ENCODE measurements at places on chromosomes 12 and 14.

GRCh38 chr14:58282925-58283593 is 15.3 kb upstream of the ARID4A start:
- no peak for DNase-seq

DNA sequence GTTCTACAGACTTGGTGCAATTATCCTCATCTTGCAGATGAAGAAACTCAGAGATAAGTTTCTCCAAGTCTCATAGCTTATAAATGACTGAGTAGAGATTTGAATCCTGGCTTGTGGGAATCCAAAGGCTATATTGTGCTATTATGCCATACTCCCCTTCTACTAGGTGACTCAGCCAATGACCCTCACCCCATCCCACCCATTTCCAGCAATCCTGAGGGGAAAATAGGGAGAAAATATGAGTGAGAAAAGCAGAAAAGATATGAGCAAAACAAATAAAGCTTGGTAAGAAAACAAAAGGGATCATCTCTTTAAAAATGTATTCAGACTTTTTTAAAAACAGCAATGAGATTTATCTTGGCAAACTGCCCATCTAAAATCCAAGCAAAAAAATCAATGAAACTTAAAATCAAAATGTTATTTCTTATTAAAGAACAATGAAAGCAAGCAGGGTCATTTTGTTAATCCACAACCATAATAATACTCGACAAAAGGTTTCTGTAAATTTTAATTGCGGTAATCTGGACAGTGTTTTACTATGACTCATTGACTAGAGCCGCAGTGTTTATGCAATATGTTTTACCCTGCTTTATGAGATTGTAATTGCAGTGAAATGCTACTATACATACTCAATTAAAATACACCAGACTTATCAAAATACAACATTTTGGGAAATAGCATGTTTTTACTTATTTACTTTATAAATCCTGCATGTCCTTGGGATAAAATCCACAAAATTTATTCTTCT is 13.1 kb upstream of the LGR5 start:
- DNase-seq = peak; percentile 61

GRCh38 chr14:104390221-104390931 is 189.2 kb upstream of the C14orf180 start:
- DNase-seq = peak; percentile 52

DNA sequence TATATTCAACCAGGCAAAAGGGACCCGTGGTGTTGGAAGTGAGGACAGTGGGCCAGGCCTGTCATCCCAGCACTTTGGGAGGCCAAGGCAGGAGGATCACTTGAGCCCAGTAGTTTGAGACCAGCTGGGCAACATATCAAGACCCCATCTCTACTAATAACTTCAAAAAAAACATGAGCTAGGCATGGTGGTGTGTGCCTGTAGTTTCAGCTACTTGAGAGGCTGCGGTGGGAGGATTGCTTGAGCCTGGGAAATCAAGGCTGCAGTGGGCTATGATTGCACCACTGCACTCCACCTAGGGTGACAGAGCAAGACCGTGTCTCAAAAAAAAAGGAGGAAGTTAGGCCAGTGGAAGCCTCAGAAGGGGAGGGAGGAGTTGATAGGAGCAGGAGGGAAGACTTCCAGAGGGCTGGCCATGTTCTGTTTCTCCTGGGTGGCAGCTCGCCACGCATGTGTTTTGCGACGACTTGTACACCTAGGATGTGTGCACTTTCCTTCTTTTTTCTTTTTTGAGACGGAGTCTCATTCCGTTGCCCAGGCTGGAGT is 10.1 kb downstream of the SLC25A29 start:
- DNase-seq = peak; percentile 45

DNA sequence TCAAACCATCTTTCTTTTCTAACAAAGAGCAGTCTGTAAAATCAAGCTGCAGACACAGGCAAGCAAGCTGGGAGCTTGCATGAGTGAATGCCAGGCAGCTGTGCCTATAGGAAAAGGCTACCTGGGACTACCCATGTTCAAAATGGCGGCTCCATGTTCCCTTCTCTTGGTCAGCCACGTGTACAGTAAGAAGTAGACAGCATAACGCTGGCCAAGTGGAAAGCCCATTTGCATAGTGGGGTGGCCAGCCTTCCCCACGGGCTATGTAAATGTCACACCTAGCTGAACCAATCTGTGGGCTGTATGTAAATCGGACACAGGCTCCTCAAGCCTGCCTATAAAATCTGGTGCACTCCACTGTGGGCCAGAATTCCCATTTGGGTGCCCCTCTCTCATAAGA is 117.1 kb downstream of the SYT10 start:
- no peak for DNase-seq

DNA sequence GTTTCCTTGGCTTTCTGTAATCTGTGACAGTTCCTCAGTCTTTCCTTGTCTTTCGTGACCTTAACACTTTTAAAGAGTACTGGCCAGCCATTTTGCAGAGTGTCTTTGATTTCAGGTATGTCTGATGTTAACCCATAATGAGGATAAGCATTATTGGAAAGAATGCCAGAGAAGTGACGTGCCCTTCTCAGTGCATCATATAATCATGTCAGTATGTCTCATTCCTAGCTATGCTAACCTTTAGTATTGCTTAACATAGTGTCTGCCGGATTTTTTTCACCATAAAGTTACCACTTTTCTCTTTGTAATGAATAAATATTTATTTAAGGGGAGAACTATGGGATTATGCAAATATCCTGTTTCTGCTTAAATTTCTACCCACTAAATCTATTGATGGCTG is 28.5 kb downstream of the RERG start:
- no peak for DNase-seq

- DNase-seq = no peak
Measured at GRCh38 chr14:78721756-78722480, 551.7 kb downstream of the NRXN3 start.

- DNase-seq = peak; percentile 51
Measured at GRCh38 chr12:104138797-104139152, 765 bp upstream of the NFYB start.

- no peak for DNase-seq
Measured at GRCh38 chr12:15163030-15163976, 57.9 kb downstream of the RERG start.

DNA sequence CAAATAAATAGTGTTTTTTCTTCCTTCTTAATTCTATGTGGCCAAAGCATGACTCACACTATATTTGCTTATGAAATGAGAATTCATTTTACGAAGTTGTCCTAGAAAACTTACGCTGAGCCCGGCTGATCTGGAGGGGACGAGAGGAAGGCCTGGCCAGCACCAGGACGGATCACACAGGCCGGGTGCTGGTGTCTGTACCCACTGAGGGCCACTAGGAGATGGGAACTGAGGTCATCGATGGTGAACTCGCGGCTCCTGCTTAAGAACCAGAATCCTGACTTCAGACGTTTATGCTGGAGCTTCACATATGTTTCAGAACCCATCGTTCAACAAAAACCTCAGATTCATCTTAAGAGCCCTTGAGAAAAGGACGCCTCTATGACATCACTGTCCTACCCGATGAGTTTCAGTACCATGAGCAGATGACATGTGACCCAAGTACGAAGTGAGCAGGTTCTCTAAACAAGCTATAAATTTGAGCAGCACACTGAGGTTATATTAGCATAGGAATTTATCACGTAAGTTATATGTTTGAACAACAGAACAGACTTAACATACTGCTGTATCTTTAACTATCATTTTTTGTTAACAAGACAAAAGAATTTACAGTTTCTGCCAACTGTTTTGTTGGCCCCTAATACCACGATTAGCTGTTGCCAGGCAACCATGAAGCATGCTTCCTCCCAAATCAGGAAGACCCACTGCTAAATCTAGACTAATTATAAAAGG is 111.9 kb downstream of the FOXN3 start:
- peak; percentile 72 for DNase-seq

DNA sequence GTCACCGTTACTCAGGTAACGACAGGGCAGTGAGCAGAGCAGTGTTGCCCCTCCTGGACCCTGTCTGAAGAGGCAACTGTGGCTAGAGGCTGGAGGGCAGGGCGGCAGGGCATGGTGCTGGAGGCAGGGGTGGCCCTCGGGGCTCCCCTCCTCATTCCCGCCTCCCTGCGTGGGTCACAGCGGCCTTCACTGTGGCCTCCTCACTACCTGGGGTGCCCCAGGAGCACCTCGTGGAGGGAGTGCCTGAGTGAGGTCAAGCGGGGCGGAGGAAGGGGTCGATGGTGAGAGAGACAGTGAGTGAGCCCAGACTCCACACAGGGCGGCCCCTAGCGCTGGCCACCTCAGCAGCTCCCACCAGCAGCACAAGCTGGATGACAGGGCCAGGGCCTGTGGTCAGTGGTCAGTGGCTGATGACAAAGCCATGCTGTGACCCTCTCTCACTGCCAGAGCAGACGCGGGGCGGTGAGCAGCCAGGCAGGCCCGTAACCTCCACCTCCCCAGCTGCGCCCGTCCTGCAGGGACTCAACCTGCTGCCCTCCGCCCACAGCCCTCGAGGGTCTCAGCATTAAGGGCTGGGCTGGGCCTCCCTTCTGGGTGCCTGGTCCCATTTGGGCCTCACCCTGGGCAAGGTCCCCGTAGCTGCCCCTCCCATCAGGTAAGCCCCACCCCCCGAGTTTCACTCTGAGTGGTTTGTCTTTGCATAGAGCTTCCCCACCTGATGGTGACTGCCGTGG is 17.8 kb downstream of the GPR132 start:
- DNase-seq = peak; percentile 88

DNA sequence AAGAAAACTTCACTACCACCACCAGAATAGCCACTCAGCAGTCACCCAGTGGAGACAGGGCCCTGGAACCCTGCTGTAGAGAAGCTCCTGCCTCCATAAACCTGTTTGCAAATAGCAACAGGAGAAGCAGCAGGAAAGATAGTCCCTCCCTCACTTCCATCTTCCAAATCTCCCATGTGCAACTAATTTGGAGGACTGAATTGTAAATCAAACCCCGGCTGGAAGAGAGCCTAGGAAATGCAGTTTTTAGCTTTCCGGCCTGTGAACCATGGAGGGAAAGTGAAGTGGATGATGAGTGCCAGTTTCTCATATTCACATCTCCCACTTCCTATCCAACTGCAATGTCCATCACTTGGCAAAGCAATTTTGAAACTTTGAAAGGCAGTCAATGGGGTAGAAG is 167.2 kb upstream of the FRMD6 start:
- DNase-seq = no peak

DNA sequence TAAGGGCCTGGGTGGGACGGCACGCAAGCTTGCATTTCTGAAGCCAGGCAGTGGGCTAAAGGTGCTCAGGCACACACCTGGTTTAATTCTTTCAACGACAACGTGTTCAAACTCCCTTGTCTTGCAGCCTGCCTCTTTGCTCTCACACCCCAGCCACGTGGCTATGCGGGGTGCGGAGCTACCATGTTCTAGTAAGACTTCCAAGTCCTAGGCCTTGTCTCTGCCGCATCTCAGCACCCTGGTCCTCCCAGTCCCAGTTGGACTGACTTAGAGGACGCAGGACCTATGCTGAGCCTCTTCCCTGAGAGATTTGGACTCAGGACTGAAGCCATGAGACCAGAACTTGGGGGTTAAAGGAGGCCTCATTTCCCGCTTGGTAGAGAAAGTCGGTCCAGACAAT is 62.2 kb downstream of the CLMN start:
- DNase-seq = no peak

- DNase-seq = no peak
Measured at GRCh38 chr12:111645433-111645832, 40.3 kb downstream of the BRAP start.
